ENCODE measurements at places on chromosomes 13 and 19.

DNA sequence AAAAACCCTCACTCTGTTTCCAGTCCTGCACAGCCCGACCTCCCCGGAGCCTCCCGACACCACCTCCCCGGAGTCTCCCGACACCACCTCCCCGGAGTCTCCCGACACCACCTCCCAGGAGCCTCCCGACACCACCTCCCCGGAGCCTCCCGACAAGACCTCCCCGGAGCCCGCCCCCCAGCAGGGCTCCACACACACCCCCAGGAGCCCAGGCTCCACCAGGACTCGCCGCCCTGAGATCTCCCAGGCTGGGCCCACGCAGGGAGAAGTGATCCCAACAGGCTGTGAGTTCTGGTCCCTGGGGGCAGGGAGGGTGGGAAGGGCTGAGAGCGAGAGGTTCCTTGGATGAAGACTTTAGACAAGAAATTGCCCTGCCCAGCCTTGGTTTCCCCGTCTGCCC, 5.4 kb downstream of the MADCAM1 start:
- DNase-seq, result no peak

- no peak for DNase-seq
Measured at GRCh38 chr19:46551164-46551563, 50.0 kb upstream of the CALM3 start.

DNA sequence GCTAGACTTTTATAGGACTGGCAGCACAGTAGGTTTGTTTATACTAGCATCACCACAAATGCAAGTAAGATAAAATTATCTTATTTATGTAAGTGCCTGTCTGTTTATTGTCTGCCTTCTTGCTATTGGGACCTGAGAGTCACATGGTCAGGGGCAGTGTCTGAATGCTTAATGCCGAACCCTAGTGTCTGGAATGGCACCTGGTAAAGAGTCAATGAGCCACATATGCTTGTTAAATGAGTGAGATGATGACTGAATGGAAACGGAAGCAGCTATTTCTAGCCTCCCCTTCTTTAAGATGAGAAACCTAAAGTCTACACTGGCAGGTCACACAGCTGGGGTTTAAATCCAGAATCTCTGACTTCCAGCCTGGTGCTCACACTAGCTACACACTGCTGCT, 92.2 kb downstream of the STOML3 start:
- DNase-seq, result no peak

DNA sequence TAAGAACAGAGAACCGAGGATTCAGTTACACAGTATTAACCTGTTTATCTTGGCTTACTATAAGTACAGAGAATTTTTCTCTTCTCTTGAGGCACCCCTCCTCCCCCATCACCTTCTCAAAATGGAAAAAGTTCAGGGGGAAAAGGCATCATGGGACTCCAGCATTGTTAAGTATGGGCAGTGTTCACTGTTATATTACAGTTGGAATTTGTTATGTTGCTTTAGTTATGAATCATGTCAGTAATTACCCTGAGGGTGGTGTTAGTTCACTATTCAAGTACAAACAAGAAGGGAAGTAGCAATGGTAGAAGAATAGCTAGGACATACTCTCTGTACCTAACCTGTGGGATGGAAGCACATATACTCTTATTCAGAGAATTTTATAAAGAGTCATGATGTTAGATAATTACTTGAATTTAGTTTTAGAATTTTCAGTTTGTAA, 12.0 kb downstream of the LPAR6 start:
- DNase-seq, result peak; percentile 37

GRCh38 chr13:56378566-56378965, 762.2 kb upstream of the PRR20A start:
- DNase-seq, result no peak

DNA sequence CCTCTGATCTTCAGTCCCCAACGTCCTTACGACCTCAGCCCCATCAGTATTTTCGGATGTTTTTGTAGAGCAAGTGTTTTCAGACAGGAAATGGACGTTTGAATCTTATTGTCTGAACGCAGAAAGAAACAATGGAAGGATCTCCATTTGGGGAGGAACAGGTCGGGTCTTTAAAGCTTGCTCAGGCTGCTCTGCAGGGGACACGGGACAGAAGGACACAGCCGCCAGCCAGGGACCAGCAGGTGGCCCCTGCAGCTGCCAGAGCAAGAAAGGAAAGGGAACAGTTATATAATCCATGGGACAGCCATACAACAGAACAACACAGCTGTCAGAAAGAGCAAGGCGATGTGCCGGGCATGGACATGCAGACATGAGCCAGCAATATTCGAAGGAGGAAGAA, 18.5 kb upstream of the IGLON5 start:
- no peak for DNase-seq

DNA sequence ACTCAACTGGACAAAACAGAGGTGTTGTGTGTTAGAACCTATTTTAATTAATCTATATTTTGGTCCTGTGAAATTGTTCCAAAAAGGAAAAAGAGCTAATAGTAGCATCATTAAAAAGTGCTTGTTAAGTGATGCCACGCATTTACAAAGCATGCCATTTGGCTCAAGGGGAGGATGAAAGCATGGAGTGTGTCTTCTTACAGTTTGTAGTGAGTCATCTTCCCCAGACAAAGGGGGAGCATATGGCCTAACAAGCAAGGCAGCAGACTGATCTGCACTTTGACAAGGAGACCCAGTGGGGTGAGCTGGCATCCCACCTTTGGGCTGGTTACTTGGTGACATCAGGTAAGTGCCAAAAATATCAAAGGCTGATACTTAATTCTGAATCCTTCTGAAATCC, 297.0 kb downstream of the FGF9 start:
- no peak for DNase-seq

GRCh38 chr19:51789061-51789795, 5.7 kb upstream of the FPR3 start:
- no peak for DNase-seq

DNA sequence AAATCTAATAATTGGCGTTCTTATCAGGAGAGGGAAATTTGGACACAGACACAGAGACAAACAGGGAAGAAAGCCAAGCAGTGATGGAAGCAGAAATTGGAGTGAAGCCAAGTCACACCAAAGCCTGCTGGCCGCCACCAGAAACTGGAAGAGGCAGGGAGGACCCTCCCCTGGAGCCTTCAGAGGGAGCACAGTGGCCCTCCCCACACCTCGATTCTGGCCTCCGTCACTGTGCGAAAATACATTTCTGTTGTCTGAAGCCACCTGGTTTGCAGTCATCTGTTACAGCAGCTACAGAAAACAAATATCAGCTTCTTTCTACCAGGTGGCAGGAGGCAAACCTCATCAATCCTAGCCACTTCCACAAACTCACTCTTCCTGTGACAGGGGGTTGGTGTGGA, 8.3 kb upstream of the TLE6 start:
- no peak for DNase-seq

DNA sequence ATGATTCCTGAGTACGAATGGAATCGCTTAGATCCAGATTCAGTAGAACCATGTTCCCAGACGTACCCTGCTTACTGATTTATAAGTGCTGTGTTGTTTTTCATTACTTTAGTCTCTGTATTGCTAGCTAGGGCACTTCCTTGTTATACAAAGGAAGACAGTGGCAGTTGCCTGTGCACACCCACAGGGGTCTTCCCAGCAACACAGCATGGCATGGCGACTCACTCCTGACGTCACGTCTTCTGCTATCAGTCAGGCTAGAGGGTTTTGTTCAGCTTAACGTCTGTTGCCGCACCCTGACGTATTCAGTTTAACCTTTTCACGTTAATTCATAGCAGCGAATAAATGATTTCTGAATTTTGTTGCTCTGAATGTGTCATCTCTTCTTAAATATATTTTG, 295.1 kb downstream of the MYO16 start:
- no peak for DNase-seq

DNA sequence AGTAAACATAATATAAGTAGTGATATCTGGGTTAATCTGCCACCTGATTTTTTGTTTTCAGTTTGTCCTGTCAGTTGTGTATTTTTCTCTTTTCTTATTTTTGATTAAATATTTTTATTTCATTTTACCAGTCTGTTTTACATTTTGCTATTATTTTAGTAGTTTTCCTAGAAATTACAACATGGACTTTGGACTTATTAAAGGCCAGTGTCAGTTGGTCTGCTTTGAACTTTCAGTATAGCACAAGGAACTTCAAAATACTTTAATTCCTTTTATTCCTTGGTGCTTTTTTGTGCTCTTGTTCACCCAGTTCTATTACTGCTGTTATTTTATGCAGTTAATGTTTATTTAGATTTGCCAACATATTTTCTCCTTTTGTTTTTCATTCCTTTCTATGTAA, 149.6 kb downstream of the PDS5B start:
- no peak for DNase-seq

- no peak for DNase-seq
Measured at GRCh38 chr19:17929056-17929455, 3.8 kb upstream of the CCDC124 start.

- DNase-seq, result no peak
Measured at GRCh38 chr13:95387733-95388207, 86.5 kb upstream of the ABCC4 start.

DNA sequence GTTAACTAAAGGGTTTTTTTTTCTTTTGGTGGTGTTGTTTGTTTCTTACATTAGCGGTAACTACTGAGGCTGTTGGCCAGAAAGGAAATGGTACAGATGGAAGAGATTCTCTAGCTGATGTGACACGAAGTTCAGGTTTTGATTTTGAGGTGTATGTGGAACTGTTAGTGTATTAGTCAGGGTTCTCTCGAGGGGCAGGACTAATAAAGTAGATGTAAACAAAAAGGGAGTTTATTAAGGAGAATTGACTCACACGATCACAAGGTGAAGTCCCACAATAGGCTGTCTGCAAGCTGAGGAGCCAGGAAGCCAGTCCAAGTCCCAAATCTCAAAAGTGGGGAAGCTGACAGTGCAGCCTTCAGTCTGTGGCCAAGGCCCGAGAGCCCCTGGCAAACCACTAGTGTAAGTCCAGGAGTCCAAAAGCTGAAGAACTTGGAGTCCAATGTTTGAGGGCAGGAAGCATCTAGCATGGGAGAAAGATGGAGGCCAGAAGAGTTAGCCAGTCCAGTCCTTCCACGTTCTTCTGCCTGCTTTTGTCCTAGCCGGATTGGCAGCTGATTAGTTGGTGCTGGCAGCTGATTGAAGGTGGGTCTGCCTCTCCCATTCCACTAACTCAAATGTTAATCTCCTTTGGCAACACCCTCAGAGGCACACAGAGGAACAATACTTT, 577.6 kb downstream of the EFNB2 start:
- DNase-seq, result no peak
